EH (cell line): ENCODE measurements at places on chromosomes 4 and X.

DNA sequence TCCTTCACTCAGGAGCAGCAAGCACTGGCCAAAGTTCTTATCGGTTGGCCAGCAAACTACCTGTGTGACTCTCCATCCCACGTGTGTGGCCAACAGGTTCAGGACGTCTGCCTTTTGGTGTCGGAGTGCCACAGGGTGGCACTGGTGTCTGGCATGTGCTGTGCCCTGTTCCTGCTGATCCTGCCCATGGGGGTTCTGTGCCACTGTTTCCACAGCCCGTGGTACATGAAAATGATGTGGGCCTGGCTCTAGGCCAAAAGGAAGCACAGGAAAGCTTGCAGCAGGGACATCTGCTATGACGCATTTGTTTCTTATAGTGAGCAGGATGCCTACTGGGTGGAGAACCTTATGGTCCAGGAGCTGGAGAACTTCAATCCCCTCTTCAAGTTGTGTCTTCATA lies 4.6 kb upstream of the TLR2 start:
- no peak for DNase-seq

DNA sequence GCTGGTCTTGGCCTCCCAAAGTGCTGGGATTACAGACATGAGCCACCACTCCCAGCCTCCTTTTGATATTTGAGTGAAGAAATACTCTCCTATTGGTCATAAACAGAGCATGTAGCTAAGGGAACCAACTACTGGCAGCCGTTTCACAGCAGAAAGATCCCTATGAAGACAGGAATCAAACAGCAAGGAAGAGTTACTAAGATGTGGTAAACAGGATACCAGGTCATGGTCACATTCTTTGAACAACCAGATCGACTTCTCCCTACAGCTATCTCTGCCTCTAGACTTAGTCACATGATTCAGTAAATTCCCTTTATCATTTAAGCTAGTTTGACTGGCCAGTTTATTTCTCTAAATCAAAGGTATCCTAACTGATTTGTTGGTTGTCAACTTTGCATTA lies 9.0 kb upstream of the HNRNPD start:
- no peak for DNase-seq

- no peak for DNase-seq
These were observed 101.8 kb upstream of the HPF1 start for GRCh38 chr4:169859366-169860216.

- no peak for DNase-seq
These were observed 732 bp upstream of the ESX1 start for GRCh38 chrX:104255465-104255864.

DNA sequence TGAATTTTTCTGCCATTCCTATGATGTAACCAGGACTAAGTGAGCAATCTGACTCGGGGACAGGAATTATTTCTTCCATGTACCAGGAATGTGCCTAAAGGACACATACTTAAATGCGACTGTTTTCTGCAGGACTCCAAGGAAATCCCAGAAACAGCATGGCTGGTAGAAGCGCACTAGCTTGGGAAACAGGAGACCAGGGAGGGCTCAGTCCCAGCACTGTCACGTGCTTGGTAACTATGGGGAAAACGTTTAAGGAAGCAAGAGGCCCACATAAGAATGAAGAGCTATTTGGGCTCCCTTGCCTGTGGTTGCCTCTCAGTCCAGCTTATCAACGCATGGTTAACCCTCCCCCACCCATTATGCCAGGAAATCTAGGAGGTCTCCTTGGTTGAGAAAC lies 19.6 kb downstream of the MPP1 start:
- DNase-seq: no peak

GRCh38 chr4:46999566-46999965 lies 6.2 kb upstream of the GABRA4 start:
- no peak for DNase-seq

- no peak for DNase-seq
These were observed 573.8 kb upstream of the NDST4 start for GRCh38 chr4:115687052-115687755.
